ENCODE measurements at places on chromosomes 1 and 21.

DNA sequence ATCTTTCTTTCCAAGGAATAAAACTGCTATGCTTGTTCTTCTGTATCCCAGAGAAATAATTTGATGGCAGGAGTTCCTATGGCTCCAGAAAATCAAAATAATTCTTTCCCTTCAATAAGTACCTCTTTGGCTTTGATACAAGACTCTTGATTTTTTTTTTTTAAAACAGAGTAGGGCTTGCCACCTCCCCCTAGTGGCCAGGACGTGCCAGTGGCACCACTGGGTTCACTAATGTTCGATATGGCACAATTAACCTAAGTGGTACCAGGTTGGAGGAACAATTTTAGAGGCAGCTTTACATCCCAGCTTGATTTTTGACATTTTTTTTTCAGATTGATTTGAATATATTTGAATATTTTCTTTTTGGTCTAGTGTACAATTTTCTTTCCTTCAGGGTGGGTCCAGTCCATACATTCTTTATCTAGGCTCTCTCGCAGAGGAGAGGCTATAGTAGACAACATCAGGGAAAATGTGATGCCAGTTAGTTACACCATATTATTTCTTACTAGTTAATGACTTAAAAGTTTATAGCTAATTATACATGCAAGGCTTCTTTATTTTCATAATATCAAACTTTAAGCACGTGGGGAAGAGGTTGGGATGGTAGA lies 330.9 kb downstream of the S1PR1 start:
- peak; percentile 55 for DNase-seq

DNA sequence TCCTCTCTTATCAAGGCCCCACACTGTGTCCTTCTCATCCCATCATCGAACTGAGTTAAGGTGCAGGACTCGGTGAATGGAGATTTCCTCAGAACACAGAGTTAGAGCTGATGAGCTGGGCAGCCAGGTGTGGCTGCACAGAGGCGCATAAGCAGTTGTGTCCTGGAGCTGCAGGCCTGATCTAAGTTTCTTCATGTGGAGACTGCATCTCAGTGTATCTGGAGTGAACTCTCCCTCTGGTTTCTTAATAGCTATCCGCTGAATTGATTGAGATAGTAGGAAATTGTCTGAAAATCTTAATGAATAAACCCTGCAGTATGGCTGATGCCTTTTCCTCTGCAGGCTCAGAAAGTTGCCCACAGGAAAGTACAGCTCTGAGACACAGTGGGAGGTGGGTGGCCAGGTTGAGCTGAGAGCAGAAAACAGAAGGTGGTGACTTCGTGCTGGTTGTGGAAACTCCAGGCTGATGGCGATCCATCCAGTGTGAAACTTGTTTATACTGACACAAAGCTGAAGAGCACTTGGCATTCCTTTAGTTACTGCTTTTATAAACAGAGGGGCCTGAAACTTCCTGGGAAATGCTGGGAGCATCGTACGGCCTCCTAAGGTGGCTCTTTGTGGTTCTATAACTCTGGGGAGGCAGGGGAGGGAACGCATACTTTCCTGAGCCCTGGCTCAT lies 67.4 kb upstream of the F3 start:
- no peak for DNase-seq

GRCh38 chr21:18340387-18340942 lies 63.1 kb downstream of the TMPRSS15 start:
- DNase-seq = no peak

- no peak for DNase-seq
These were observed 13.2 kb upstream of the MFN2 start for GRCh38 chr1:11967028-11967547.

DNA sequence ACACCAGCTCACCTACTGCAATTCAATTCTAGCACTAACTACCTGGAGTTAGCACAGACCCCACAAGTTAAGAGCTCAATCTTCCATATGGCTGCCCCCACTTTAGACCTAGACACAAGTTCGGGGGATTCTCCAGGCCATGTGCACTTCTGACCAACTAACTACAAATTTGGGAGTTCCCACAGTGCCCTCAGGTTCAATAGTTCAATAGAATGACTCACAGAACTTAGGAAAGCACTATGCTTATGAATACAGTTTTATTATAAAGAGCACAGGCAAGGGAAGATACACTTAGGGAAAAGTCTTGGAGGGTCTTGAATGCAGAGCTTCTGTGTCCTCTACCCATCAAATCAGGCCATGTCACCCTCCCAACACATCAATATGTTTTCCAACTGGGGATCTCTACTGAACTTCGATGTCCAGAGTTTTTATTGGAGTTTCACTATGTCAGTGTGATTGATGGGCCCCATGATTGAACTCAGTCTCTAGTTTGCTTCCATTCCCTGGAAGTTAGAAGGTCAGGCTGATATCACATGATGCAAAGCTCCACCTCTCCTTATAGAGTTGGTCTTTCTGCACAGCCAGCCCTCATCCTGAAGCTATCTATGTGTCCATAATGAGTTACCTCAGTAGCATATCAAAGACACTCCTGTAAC lies 46.1 kb downstream of the RAVER2 start:
- no peak for DNase-seq

DNA sequence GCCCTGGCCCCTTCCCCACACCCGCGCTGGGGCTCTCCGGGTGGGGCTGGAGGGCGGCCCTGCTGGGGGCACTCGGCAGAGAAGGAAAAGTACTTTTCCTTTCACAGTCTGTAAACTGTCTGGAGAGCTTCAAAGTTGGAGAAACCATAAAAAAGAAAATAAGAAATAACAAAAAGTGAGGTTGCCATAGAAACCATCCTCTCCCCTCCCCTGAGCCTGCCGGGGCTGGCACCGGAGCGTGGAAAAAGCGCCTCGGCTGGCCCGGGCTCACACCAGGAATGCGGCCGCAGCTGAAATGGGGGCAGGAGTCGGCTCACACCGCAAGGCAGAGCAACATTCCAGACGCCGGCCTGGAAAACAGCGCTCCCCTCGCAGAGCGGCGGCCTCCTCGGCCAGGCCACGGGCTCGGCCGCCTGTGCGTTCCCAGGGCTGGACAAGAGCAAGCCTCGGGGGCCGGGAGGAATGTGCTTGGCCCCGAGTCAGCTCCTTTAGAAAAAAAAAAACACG lies 69.2 kb downstream of the MORN1 start:
- no peak for DNase-seq

DNA sequence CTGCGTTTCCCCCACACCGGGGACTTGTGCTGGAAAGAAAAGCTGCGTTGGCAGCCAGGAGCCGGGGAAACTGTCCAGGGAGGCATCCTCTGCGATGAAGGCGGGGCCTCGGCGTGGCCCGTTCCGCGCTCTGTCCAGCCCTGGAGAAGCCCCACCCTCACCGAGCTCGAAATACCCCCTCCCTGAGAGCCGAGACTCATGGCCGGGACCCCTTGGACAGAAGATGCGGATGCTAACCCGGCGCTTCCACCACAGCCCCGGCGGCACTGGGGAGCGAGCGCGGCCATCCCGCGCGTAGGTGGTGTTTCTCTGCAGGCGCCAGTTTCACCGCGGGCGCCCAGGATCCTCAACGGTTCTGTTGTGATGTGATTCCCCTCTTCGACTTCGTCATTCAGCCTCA lies 31.6 kb downstream of the PDE9A start:
- DNase-seq = peak; percentile 37

DNA sequence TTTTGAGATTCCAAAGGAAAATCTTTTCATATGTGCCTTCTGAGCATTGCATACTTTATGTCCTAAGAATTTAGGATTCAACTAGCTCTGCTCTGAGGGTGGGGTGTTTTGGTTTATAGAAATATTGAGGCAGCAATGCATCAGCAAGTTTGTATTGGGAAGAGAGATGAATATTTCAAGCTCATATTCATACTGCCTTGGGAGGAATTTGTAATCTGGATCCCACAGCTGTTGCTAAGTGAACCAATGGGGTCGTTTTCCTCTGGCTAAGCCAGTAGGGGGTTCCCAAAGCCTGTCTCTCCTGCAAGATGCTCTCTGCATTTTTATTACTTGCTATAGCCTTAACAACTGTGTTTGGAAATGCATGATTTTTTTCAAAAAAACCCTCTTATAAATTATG lies 130.6 kb downstream of the SNX7 start:
- no peak for DNase-seq

All from activated T-cell treated with anti-CD3 and anti-CD28 coated beads, Interleukin-2, amount 50 U/mL, for 24 hours (primary cell).